ENCODE measurements at places on chromosomes 2 and 18. TPM values are rescaled to one million over a fixed set of nuclear protein-coding genes. Genes with fewer than 3 reads are reported as not detected.

The CABYR gene
- total RNA-seq = 0.67 TPM

- no peak for DNase-seq
Observed at GRCh38 chr18:56431551-56431950, 206.8 kb downstream of the TXNL1 start.

- DNase-seq = peak; percentile 50
Observed at GRCh38 chr18:75130591-75131328, 78.2 kb downstream of the PTGR3 start.

- no peak for DNase-seq
Observed at GRCh38 chr2:213090772-213091171, 60.6 kb downstream of the IKZF2 start.

The CTNNA2 gene
- total RNA-seq = not detected

The APLF gene
- 4.2 TPM for total RNA-seq

- DNase-seq = no peak
Observed at GRCh38 chr2:54366487-54367280, 89.4 kb upstream of the SPTBN1 start.

- DNase-seq = no peak
Observed at GRCh38 chr18:12656938-12657683, 796 bp downstream of the SPIRE1 start.

DNA sequence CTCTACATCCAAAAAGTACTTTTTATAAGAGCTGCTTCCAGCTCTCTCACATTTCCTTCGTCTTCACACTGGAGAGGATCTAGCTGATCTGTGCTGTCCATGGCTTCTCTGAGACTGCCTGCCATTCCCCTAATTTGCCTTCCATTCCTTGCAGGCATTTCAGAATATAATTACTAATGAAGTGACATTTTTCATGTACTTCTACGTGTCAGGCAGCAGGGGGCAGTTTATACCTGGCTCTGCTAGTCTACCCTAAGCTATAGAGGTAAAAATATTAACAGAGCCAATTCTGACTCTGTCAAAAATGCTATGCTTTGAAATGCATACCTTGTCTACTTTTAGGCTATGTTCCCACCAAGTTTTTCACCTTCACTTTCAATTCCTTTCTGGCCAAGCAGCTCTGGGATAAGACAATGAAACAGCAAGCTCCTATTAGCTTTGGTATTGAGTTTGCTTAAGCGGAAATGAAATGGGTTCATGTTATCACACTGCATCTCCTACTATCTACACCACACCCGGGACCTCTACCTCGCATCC is 81.9 kb downstream of the MEP1B start:
- DNase-seq = no peak

- no peak for DNase-seq
Observed at GRCh38 chr2:38079116-38080052, 3.4 kb upstream of the CYP1B1 start.

GRCh38 chr18:46260016-46260878 is 156.1 kb downstream of the HAUS1 start:
- no peak for DNase-seq

The ADAM23 gene
- 7.6 TPM for total RNA-seq

DNA sequence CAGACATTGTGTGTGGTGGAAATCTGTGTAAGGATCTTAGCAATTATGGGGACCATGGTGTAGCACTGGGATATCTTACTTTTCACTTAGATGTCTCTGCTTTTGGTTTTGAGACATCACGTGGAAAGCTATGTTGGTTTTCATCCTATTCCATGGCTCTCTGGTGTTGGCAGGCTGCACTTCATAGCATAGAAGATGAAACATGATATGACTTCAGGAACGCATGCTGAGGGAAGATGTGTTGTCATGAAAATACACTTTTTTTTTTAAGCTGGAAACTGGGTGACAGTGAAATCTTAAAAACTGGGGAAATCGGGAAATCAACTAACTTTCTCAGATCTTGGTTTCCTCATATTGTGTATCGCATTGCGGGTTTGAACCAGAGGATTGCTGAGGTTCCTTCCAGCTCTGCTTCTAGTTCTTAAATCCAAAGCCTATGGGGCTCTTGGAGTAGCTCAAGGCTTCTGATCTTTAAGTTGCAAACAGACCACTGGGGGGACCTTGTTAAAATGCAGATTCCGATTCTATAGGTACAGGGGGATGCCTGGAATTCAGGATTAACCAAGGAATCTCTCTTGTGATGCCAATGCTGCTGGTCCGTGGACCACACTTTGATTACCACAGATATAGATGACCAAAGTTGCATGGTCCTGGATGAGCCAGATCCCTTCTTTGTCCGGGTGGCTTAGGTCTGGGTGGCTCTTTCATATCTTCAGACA is 160.7 kb downstream of the SH3RF3 start:
- no peak for DNase-seq

Measured in right atrium auricular region (tissue), 2 donors.